ENCODE measurements at places on chromosomes 2 and 18.

DNA sequence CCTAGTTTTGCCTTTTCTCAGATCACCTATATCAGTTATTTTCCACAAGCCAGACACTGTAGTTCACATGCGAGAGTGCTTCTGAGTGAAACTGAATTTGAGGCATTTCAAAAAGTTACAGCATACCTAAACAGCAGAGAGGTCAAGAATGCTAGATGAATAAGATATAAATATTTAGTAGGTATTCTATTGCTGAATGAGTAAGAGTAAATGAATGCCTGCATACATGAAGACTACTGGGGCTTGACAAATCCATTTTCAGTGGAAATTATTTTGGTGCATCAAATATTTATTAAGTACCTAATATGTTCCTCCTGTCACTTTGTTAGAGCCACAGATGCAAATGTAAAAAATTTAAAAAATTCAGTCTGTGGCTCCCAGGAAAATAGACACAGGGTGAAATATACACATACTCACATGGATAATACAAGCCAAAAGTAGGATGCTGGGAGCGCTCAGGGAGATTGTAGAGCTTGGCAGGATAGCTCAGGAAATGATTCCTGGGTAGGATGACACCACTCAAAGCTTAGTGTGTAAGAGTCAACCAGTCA, 27.6 kb upstream of the CDC42EP3 start:
- DNase-seq = no peak

DNA sequence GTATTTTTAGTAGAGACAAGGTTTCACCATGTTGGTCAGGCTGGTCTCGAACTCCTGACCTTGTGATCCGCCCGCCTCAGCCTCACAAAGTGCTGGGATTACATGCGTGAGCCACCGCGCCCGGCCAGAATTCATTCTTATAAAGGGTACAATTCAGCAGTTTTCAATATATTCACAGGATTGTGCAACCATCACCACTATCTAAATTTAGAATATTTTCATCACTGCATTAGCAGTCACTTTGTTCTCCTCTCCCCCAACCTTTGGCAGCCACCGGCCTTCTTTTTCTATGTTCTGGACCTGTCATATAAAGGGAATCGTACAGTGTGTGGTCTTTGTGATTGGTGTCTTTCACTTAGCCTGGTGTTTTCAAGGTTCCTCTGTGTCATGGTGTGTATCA, 40.7 kb downstream of the TCF7L1 start:
- no peak for DNase-seq

DNA sequence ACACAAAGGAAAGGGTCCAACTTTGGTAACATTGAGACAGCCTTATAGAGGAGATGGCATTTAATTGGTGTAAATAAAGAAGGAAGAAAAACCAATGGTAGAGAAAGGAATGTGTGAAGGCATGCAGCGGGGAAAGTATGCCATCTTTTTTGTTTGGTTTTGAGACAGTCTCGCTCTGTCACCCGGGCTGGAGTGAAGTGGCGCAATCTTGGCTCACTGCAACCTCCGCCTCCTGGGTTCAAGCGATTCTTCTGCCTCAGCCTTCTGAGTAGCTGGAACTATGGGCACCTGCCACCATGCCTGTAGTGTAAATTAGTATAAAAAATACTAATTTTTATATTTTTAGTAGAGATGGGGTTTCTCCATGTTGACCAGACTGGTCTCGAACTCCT, 6.4 kb downstream of the RIOK3 start:
- DNase-seq = no peak

- DNase-seq = no peak
These were observed 272.9 kb downstream of the CDH20 start for GRCh38 chr18:61606068-61606660.

DNA sequence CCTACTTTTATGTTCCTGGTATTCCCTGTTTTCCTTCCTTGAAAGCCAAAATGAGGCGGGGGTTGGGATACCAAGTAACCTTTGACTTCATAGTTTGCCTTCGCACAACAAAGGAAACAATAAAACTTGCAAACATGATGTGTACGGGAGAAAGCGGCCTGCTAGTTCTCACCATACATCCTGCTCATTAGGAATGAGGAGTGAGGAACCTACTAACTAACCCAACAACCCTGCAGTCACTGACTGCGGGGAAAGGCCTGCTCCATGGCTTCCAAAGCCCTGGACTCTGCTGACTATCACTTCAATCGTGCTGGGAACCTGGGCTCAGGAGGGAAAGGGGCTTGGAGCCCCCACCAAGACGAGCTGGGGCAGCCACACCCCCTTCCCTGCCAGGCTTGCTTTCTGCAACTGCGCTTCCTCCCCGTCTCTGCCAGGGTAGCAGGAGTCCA, 24.2 kb downstream of the RPL31 start:
- DNase-seq = no peak

GRCh38 chr2:163748420-163748819, 12.6 kb upstream of the FIGN start:
- DNase-seq = no peak

DNA sequence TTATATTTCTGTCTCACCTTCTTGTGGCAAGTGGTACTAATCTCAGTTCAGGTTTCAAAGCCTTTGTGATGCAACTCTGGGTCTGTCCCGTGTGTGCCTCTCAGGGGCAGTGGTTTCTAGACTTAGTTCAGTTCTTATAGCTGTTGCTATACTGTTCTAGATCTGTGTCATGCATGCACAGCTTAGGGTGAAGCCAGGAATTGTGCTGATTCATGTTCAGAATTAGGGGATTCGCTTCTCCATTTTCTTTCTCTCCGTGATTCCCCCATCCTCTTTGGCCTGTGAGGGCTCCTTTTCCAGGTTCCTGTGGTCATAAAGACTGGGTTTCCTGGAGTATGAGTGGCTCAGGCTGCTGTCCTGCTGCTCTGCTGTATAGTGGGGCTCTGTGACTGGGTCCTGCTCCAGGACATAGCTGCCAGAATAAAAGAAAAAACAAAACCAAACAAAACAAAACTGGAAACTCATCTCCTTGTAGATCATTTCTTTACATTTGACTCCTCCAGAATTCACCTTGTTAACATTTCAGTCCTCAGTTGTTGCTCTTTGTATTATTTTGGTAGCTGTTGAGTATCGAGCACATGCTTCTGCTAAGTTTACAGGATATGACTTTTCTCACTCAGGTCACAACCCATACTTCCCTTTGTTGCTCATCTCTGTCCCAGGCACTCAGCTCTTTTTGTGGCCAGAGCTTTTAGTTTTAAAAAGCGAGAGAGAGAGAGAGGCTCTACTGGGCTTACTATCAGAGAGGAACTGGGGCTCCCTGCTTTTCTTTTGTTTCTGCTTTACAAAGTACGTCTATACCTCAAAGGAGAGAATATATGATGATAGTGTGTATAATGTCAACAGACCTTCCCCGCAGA, 34.2 kb downstream of the CERS6 start:
- no peak for DNase-seq

- no peak for DNase-seq
These were observed 570.1 kb downstream of the PLCL1 start for GRCh38 chr2:198374375-198375082.

DNA sequence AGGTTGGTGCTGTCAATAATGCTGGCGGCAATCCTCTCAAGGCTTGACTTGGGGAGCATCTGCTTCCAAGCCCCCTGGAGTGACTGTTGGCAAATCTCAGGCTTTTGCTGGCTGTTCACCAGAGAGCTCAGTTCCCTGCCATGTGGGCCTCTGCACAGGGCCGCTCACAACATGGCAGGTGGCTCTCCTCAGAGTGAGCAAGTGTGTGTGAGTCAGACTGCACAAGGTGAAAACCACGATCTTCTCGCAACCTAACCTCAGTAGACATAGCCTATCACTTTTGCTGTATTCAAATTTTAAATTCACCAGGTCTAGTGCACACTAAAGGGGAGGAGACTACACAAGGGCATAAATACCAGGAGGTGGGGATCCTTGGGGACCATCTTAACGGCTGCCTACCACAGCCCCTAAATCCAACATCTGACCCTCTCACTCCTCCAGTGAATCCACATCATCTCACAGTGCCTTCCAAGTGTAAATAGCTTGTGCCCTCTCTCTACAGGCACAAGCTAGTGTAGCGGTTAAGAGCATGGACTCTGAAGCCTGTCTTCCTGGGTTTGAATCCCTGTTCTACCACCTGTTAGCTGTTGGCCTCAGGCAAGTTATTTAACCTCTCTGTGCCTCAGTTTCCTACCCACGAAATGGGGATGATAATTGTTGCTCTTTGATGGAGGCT, 187.7 kb upstream of the CXCR4 start:
- no peak for DNase-seq

- no peak for DNase-seq
These were observed 201.7 kb upstream of the STON1 start for GRCh38 chr2:48328159-48328809.

DNA sequence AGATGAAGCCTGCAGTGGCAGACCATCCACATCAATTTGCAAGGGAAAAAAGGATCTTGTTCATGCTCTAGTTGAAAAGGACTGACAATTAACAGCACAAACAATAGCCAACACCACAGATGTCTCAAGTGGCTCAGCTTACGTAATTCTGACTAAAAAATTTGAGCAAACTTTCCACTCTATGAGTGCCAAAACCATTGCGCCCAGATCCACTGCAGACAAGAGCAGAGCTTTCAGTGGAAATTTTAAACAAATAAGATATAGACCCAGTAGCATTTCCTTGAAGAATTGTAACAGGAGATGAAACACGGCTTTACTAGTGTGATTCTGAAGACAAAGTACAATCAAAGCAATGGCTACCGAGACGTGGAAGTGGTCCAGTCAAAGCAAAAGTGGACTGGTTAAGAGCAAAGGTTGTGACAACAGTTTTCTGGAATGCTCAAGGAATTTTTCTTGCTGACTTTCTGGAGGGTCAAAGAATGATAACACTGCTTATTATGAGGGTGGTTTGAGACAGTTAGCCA, 12.0 kb upstream of the ZNF396 start:
- DNase-seq = no peak

GRCh38 chr18:74251297-74252038, 40.3 kb downstream of the CYB5A start:
- DNase-seq = no peak
